ENCODE measurements at places on chromosomes 11 and 22.

GRCh38 chr11:9982127-9982795, 311.8 kb downstream of the SBF2 start:
- DNase-seq = no peak

- no peak for DNase-seq
These were observed 30.1 kb downstream of the RASD2 start for GRCh38 chr22:35570686-35571194.

DNA sequence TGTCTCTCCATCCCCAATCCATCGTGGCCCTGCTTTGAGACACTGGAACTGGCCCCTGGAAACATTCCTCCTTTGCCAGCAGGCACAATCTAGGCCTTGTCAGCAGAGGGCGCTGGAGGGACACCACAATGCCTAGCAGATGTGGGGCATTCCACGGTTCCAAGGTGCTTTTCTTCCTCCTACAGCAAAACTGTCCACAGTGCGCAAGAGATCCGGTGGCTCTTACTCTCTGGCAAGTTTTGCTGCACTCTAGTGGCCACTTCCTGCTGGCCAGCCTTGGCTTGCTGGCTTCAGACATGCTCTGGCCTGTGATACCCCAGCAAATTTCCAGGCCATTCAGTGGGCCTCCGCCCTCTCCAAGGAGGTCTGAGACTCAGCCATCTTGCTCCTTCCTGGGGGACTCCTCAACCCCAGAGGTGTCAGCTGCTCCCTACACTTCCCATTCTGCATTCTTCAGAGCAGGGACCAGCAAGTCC, 17.1 kb upstream of the RBM4B start:
- DNase-seq = peak; percentile 91

DNA sequence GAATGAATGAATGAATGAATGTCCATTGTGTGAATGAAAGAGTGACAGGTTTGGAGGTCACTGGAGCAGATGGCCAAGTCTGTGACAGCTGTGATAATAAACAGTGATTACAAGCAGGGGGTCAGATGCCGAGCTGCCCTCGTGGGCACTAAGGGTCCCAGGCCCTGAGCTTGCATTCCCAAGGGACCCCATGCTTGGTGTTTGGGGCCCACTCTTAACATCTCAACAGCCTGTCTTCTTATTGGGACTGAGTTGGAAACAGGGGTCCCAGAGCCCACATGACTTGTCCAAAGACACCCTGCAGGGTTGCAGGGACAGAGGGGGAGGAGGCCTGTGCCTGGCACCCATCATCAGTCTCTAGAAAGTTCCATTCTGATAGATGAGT, 12.0 kb upstream of the ANO1 start:
- no peak for DNase-seq

- DNase-seq = no peak
These were observed 2.9 kb downstream of the PGR start for GRCh38 chr11:101126551-101127196.

GRCh38 chr22:35589071-35589755, 27.9 kb downstream of the MB start:
- no peak for DNase-seq

GRCh38 chr11:10930224-10930971, 72.5 kb upstream of the ZBED5 start:
- no peak for DNase-seq

GRCh38 chr22:19568337-19569275, 44.4 kb upstream of the CLDN5 start:
- no peak for DNase-seq

- no peak for DNase-seq
These were observed 27.5 kb downstream of the TBC1D22A start for GRCh38 chr22:46789992-46790391.

GRCh38 chr22:35033635-35034296, 32.2 kb upstream of the ISX start:
- DNase-seq = no peak

DNA sequence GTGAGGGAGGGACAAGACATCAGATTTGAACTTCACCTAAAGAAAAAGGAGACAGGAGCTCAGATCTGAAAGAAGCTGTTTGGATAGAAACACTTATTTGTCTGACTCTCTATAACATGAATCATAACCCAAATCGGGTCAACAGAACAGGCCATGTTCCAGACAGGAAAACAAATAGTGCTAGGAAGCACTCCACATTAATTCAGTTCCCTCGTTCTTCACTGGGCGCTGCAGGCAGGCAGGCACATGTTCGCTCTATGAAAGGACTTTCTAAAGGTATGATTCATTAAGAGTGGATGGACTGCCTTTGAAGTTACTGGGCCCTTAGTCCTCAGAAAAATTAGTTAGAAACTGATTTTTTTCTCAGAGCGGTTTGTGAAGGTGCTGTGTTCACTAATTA, 137.5 kb upstream of the TRPC6 start:
- DNase-seq = no peak

GRCh38 chr22:49195636-49196035, 632.0 kb downstream of the BRD1 start:
- DNase-seq = no peak

- DNase-seq = no peak
These were observed 50.9 kb upstream of the WNT11 start for GRCh38 chr11:76257074-76257719.

All from Karpas-422 (cell line).